ENCODE measurements at places on chromosomes 5 and 9. TPM values are rescaled to one million over a fixed set of nuclear protein-coding genes. Genes with fewer than 3 reads are reported as not detected.

The ZNF462 gene
- 102 TPM for total RNA-seq

DNA sequence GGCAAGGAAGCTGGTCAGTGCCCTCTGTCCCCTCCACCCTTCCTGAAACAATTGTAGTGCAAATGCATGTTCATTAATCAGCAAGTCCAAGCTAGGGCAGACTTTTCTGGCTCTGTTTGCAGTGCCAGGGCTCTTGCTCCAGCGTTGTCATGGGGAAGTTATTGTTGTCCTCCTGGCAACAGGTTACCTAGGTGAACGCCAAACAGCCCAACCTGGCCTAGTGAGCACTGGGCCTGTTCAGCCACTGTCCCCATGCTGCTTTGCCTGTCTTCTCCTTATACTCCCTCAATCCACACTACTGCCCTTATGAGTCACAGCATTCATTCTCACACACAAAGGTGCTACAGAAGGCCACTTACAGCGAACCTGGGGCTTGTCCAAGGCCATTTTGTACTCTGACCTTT lies 34.5 kb upstream of the GLIS3 start:
- peak; percentile 19 for DNase-seq

- no peak for DNase-seq
These were observed 7.6 kb downstream of the NAIF1 start for GRCh38 chr9:128059365-128059983.

The HEXB gene
- 61.4 TPM for total RNA-seq

DNA sequence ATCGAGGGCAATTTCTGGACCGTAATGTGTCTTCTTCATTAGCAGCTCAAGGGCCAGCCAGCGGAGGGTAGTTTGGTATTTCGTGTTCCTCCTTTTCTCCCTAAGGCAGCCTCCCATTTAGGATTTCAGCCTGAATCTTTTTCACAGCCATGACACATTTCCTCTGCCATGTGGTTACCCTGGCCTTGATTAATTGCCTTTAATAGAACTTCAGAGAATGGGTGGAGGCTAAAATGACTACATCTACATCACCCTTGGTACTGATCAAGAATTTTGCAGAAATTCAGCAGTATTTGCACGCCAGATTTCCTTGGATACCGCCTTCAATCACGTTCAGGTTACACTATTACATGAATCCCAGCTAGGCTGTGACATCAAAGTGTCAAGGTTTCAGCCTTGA lies 58.0 kb downstream of the ADAMTS16 start:
- no peak for DNase-seq

DNA sequence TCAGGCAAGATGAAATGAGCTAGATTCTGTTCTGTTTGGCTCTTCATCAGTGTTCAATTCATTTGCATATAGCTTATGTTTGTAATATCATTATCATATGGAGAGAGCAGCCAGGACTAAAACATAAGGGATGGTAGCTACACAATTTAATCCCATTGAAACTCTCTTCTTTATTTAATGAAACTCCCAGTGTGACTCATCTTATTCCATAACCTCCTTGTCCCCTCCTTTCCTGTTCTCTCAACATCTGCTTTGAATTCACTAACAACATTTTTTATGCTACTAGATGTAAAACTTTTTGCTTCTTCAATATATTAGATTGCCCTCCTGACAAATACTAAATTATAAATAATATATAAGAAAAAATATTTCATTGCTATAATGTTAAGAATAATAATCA lies 1823.4 kb downstream of the MAT2B start:
- DNase-seq = no peak

DNA sequence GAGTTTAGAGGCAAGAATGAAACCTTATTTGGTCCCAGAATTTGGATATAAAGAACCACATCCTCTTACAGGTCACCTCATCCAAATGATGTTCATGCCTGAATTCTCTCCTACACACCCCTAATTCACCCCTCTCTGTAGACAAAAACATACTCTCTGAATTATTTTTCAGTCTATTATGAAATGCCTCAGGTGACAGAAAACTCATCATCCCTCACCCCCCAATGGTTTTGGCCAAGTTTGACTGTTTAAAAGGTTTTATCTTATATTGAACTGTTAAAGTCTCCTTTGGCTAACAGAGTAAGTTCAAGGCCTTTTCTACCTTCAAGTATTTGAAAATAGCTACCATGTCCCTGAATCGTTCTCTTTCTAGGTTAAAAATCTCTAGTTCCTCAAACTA lies 2.3 kb upstream of the CD180 start:
- no peak for DNase-seq

GRCh38 chr5:150460781-150461180 lies 11.2 kb upstream of the RPS14 start:
- no peak for DNase-seq

GRCh38 chr5:1418921-1419280 lies 26.3 kb downstream of the SLC6A3 start:
- DNase-seq = no peak

DNA sequence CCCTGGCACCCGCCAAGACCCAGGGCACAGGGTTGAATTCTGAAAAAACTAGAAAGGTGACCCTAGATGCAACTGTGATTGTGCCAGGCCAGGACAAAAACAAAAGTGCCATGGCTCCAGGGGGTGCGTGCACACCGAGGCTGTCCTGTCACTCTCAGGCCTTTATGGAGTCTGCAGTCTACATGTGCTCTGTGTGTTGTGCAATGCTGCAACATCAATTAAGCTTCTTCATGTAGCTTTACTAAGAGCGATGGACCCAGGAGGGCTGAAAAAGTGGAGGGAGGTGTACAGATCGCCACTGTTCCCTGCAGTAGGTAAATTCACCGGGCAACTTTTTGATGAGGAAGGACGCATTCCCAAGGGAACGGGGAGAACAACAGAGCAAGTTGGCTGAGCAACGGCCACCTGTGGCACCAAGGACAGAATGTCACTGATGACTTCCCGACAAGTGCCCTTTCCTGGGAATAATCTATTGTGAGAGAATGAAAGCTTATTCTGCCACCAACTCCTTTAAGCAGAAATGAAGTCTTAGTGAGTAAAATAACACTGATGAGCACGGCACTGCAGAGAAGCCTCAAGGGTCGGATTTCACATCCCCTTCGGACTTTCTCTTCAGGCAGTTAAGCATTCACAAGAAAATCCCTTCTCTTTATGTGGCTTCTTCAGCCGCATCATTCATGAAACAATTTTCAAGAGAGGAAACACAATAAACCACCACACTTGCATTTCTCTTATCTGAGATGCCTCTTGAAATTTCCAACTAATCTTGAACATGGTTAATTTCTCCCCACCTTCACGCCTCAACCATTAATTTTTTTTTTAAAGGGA lies 149.6 kb downstream of the DROSHA start:
- no peak for DNase-seq

The PTRH1 gene
- 11.9 TPM for total RNA-seq

DNA sequence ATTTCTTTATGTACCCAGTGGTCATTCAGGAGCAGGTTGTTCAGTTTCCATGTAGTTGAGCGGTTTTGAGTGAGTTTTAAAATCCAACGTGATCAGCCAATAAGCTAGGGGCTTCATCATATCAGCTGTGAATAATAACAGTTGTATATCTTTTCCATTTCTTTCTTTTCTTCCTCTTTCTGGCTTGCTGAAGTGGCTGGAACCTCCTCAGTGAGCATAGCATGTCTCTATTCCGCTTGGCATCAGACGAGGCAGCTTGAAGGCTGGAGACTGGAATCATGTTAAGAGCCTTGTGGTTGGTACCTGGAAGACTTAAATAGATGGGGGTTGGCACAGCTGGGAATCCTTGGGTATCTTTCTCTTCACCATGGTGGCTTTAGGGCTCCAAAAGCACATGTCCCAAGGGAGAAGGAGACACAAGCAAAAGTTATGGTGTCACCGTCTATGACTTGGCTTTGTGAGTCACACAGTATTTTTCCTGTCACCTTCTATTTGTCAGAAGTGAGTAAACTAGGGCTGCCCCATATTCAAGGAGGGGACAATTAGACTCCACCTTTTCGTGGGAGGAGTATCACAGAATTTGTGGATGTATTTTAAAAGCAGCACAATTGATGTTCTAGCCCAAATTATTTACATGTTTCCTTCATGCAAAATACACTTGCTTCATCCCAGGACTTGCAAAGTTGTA lies 38.0 kb upstream of the RETREG1 start:
- DNase-seq = no peak

DNA sequence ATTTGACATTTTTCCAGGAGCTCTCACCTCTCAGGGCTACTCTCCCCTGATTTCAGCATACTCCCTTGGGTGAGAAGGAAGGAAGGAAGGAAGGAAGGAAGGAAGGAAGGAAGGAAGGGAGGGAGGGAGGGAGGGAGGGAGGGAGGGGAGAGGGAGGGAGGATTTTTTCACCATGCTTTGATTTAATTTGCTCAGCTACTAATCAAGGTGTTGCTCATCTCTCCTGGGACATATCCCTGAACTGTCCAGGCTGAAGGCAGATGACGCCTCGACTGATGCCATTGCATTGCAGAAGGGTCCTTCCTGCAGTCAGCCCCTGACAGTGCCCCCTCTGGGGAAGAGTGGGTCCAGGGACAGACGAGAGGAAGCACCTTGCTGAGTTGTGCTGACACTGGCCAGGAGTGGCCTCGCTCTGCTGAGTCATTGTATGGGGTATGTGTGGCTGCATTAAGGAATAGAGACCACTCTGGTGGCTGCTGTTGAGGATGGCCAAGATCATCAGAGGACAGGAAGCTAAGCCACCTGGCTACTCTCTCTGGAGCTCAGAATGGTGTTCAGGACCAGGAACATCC lies 43.6 kb upstream of the CRB2 start:
- no peak for DNase-seq

DNA sequence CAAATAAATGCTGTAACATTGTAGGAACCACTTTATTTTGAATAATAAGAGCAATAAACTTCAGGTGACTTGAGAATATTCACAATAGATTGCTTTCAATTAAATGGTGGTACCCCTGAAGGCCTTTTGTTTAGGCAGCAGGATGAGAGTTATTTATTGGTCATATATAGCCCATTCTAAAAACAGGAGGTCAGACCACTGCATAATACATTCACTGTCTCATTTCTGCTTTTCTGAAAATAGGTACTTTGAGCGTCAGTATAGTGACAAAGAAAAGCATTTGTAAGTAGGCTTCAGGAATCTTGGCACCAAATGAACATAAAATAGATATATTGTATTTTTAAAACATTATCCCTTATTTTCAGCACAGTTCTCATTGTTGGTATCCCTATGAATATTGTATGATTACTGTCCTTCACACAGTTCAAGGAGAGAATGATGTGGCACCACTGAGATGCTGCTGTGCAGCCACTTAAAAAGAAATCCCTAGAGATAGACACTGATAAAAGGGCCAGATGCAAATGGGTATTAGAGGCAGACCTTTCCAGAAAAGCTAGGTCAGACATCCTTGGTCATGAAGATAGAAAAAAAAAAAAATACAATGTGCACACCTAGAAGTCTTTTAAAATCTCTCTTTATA lies 381.8 kb upstream of the ST8SIA4 start:
- DNase-seq = no peak

DNA sequence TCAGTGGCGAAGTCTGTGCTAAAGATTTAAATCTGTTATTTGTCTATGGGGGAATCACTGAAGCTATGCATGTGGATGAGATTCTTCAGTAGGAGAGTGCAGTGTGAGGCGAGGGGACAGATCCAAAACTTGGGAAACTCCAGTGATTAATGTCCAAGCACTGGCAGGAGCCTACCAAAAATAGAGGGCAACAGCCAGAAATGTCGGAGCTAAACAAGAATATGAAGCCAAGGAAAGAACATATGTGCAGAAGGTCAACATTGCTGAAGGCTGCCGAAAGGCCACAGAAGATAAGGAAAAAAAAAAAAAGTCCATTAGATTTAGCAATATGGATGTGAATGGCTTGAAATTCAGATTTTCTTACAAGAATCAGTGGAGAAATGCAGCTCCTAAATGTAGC lies 61.8 kb downstream of the C6 start:
- no peak for DNase-seq

DNA sequence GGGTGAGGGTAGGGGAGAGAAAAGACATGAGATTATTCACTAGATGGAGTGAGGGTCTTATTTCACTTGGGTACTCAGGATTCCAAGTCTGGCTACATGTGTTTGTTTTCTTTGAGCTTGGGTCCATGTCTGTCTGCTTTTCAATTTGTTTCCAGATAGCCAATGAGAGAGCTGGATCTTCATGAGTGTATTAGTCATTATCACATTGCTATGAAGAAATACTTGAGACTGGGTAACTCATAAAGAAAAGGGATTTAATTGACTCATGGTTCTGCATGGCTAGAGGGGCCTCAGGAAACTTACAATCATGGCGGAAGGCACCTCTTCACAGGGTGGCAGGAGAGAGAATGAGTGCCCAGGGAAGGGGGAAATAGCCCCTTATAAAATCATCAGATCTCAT lies 196.8 kb upstream of the TRIM32 start:
- DNase-seq = no peak

GRCh38 chr9:117029341-117029740 lies 342.2 kb downstream of the TRIM32 start:
- DNase-seq = no peak

DNA sequence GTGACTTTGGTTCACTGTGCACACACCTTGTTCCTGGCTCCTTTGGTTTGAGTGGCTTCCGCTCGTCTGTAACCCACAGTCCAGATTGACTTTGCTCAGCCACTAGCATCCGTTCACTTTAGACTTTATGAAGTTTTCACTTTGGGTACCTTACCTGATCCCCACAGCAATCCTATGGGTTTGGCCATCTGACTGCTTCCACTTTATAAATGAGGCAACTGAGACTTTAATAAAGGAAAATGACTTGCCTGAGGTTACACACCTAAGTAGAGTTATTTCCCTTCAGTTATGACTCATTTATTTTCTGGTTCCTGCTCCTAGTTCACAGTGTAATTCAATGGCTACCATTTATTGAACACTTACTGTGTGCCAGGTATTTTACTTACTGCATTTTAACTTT lies 94.2 kb upstream of the SAP30L start:
- DNase-seq = no peak

- DNase-seq = no peak
These were observed 763.9 kb upstream of the FAM174A start for GRCh38 chr5:99771296-99771695.

The SCGB3A1 gene
- not detected for total RNA-seq

- DNase-seq = no peak
These were observed 112.0 kb upstream of the KCNN2 start for GRCh38 chr5:114249823-114250222.

DNA sequence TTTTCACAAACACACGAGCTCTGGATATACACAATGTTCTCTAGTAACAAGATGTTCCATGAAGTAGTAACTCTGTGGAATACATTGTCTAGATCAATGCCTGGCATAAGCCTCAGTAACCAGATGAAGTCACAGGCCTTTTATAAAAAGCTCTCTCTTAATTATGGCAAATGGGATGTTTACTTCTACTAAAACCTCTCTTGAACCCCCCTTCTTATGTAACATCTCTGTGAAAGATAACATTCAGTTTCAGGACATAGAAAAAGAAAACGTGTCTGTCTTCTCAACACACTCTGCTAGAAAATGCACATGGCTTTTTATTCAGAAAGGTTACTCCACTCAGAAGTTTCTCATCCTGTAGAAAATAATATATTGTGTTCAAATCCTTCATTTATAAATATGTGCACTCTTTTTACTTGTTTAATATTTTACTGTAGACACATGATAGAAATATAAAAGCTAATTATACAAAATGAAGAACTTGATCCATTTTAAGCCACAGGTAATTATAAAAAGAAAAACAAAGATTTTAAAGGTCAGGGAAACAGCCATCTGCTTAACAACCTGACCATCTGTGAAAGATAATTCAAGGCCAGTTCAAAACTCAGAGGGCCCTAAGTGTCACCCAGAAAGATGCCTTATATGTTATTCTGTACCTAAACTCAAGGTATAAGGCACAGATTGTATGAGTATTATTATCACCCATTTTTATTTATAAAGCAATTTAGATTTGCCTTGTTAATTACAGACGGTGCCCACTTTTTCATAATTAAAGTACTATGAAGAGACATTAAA lies 812.0 kb downstream of the CDH18 start:
- no peak for DNase-seq

All from progenitor cell of endocrine pancreas (in vitro differentiated cells).